ENCODE measurements at places on chromosomes 16 and 17.

GRCh38 chr17:59542960-59543635, 22.3 kb upstream of the DHX40 start:
- no peak overlapping the region for H3K4me3 ChIP-seq
- no peak for DNase-seq
- no peaks in the 10 kb centered on the region for H3K4me1 ChIP-seq
- H3K36me3 ChIP-seq: no peaks in the 10 kb centered on the region

- peaks cover 15% of the 10 kb centered on the region for H3K27me3 ChIP-seq
- H3K4me1 ChIP-seq: peaks cover 20% of the 10 kb centered on the region
- H3K36me3 ChIP-seq: peaks cover 2% of the 10 kb centered on the region
- no peak overlapping the region for H3K27ac ChIP-seq
Observed at GRCh38 chr17:36481829-36482228, 4.7 kb upstream of the ZNHIT3 start.

- H3K27me3 ChIP-seq: no peaks in the 10 kb centered on the region
- H3K4me3 ChIP-seq: no peak overlapping the region
- no peak overlapping the region for H3K27ac ChIP-seq
- H3K4me1 ChIP-seq: no peaks in the 10 kb centered on the region
- DNase-seq: no peak
Observed at GRCh38 chr16:52066962-52067361, 480.0 kb downstream of the TOX3 start.

DNA sequence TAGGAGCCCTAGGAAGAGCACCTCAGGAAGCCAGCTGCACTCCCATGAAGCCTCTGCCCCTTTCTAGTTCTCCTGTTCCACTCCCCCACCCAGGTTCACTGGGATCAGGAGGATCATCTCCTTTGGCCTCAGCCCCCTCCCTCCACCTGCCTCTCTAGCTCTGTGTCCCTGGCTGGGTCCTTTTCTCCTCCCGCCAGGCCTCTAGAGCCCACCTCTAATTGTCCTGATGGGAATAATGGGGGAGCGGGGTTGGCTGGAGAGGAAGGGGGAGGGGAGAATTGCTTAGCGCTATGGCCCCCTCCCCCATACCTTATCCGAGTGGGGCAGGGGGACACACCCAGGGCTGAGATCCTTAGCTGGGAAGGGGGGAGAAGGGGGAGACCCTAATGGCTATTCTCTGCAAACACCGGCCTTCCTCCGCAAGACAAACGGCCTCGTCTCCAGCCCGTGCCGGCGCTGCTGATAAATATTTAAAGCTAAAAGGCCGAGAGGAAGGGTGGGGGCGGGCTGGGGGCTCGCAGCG, 997 bp downstream of the HOXB7 start:
- no peak overlapping the region for H3K27ac ChIP-seq
- H3K4me3 ChIP-seq: peak overlapping the region; percentile 89
- DNase-seq: no peak

DNA sequence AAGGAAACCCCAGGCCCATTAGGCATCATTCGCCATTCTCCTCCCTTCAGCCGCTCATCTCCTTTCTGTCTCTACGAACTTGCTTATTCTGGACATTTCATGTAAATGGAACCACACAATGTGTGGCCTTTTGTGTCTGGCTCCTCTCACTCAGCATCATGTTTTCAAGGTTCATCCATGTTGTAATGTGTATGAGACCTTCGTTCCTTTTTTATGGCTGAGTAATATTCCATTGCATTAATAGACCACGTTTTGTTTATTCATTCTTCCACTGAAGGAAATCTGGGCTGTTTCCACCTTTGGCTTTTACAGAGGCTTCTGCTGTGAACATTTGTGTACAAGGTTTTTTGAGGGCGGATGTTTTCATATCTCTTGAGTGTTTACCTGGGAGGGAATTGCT, 3.2 kb downstream of the CRISPLD2 start:
- no peak for DNase-seq
- no peak overlapping the region for H3K4me3 ChIP-seq
- peaks cover 5% of the 10 kb centered on the region for H3K27me3 ChIP-seq
- H3K4me1 ChIP-seq: peaks cover 13% of the 10 kb centered on the region

- H3K27me3 ChIP-seq: no peaks in the 10 kb centered on the region
- DNase-seq: no peak
- H3K36me3 ChIP-seq: no peaks in the 10 kb centered on the region
- H3K27ac ChIP-seq: no peak overlapping the region
- no peaks in the 10 kb centered on the region for H3K4me1 ChIP-seq
- H3K4me3 ChIP-seq: no peak overlapping the region
Observed at GRCh38 chr17:27952366-27952765, 59.2 kb upstream of the LYRM9 start.
